ENCODE measurements at places on chromosomes 2 and 18.

GRCh38 chr2:48423376-48423775, 106.6 kb upstream of the STON1 start:
- no peak for DNase-seq

DNA sequence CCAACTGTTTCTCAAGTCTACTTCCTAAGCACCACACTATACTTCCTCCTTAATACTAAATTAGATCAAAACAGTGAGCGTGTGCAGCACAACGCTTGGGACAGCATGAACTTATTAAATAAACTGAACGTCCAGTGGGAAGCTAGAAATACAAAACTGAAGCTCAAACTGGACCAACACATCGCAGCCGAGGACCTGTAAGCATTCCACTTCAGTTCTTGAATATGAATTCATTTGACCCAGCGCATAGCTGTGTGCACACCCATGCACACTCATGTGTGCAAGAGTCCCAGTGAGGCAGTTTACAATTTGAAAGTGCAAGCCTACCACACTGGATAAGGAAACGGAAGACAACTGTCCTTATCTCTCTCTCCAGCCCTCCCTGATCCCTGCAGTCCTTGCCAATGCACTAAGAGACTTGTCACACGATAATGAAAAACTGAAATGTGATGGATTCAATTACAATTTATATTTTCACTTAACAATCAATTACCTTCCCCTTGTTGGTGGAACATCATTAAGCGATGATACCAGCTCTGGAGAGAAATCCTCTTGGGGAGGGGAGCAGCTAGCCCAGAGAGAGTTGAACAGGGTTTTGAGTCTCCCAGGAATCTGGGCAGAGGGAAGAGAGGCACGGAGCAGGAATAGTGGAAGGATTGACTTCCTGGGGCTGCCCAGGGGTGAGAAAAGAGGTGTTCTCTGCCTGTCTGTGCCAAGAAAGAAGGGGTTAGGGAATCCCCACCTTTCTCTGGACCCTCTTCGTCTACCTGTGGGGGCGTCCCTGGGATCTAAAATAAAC, 186.5 kb upstream of the KLHL29 start:
- DNase-seq: no peak

GRCh38 chr2:45651415-45652089, at the start of gene PRKCE:
Gene PRKCE, plus strand, starts transcription at chr2:45651675.
- DNase-seq: peak; percentile 70

DNA sequence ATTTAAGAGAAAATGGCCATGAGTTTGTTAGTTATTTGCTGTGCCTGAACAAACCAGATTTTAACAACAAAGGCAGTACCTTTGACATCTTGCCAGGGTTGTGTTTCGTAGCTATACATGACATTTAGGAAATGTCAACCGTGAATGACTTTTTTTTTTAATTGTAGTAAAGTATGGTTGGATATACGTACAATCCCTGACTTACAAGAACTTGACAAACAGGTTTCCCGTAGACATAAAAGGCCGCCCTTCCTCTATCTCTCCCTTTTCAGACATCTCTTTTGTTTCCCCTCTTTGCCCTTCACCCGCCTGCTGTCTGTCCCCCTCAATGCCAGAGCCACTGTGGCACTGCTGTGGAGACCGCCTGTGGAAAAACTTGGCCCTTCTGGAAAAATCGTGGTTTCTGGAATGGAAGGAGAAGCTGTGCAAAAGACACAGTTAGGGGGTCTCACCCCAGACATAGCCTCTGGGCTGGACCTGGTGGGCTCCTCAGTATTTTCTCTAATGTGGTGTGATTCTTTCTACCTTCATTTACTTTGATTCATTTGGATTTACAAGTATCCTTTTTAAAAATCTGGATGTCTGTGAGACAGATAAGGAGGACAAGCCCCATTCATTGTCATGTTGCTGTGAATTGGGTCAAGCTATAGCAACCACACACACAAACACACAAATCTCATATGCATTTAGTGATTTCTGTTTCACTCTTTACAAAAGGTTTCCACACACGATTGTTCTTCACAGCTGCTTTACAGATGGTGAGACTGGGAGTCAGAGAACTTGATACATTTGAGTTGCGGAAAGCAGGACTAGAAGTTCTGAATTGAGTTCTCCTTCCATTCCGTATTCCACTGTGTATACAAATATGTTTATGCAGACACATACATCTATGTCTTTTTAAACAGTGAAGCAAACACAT, 48.6 kb downstream of the SPATS2L start:
- no peak for DNase-seq

All from activated CD4-positive, alpha-beta T cell treated with anti-CD3 and anti-CD28 coated beads for 48 hours (primary cell).